ENCODE measurements at places on chromosomes 4 and X.

- DNase-seq, result no peak
Measured at GRCh38 chrX:121851033-121851432, 803.6 kb downstream of the GLUD2 start.

GRCh38 chr4:168955674-168956073 lies 54.4 kb downstream of the CBR4 start:
- no peak for DNase-seq

GRCh38 chr4:86060341-86060740 lies 299.5 kb downstream of the MAPK10 start:
- no peak for DNase-seq

GRCh38 chr4:57113870-57114269 lies 3.7 kb upstream of the IGFBP7 start:
- no peak for DNase-seq

GRCh38 chrX:53621418-53621986 lies 65.0 kb downstream of the HUWE1 start:
- DNase-seq, result no peak
